Sciatic nerve (tissue), 2 donors: ENCODE measurements at places on chromosomes 4 and X. TPM values are rescaled to one million over a fixed set of nuclear protein-coding genes. Genes with fewer than 3 reads are reported as not detected.

The DCUN1D4 gene
- 88.8 TPM for total RNA-seq

The PNMA5 gene
- total RNA-seq, result not detected

The SLC16A2 gene
- 18.2 TPM for total RNA-seq

The GPR78 gene
- 0.58 TPM for total RNA-seq

The CXorf66 gene
- not detected for total RNA-seq

The CYBB gene
- 39.8 TPM for total RNA-seq

The C1QTNF7 gene
- total RNA-seq, result 3.3 TPM

The GABRG1 gene
- 1.4 TPM for total RNA-seq

The NELFA gene
- total RNA-seq, result 27.2 TPM

- DNase-seq, result no peak
Observed at GRCh38 chr4:15398732-15399131, 29.1 kb upstream of the C1QTNF7 start.

GRCh38 chr4:176762661-176763308, 29.9 kb downstream of the VEGFC start:
- DNase-seq, result no peak

DNA sequence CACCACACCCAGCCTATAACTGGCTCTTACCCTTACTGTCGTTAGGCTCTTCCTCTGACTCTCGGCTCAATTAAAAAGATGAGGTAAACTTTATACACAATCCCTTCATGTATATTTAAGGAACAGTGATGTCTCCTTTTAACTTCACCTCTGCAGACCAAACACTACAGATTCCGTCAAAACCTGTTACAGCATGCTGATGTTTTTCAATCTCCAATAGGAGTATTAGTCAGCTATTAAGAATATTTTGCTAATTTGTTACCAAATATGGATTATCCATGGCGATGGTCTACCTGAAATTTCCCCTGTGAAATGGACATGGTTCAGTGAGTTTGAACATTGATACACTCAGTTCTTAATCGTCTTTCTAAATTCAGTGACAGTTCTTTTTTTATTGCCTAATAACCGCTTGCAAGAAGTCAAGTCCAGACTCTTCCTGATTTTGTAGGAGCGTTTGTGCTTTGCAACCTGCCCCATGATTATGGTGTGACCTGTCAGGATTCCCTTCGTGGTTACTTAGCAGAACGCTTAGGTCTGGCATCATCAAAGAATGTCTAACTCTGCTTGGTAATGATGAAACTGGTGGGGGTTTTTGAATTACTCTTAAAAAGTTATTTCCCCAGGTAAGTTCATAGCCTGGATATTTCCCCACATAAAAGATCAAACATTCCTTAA, 72.2 kb upstream of the STOX2 start:
- no peak for DNase-seq

DNA sequence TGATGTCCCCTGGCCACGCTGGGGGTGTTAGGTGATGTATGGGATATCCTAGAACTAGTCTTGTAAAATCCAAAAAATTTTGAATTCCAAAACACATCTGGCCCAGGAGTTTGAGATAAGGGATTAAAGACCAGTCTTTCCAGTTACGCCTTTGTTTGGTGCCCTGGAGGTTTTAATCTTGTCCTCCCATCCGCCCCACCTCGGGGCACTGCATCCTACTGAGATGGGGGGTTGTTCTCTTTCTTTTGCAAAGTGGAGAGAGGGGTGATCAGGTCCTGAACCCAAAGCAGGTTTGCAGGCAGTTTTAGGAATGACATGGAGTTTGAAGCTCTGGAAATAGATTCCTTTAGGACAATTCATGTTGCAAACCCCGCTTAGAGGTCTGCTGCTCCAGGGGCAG, 1.8 kb downstream of the SUV39H1 start:
- no peak for DNase-seq

GRCh38 chr4:145179281-145179860, 1.0 kb downstream of the OTUD4 start:
- peak; percentile 86 for DNase-seq

DNA sequence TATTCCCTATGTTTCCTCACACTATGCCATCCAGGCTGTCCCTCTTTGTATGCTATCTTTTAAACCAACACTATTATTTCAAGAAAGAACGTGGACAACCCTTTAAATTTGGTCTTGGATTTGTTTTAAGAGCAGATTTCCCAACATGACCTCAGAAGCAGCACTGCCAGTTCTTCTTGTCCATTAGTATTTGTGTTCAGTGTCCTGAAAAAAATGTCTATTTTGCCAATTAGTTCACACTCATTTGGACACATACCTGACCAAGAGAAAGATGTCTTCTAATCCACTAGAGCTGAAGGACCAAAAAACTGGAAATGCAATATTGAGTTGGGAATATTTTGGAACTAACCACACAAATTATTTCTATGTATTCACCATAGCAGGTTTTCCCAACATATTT, 223.2 kb upstream of the CNKSR2 start:
- no peak for DNase-seq

DNA sequence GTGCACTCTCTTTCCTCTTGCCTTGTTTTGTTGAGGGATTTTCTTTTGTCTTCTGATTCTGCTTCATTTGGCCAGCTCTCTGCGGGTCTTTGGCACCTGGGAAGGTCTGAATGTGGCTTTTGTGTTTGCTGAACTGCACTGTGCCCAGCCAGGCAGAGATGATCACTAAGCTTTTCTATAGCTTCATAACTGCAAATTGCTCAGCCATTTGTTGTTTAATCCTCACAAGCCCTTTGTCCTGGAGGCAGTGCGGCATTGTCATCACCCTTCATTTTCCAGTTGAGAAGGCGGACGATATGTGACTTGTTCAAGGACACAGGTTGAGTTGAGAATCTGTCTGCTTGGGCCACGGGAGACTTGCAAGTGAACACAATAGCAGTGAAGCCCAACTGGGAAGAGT, 46.0 kb upstream of the SFRP2 start:
- no peak for DNase-seq

- DNase-seq, result no peak
Observed at GRCh38 chr4:182644683-182645050, 272.5 kb downstream of the DCTD start.

- no peak for DNase-seq
Observed at GRCh38 chr4:88179261-88179660, 20.8 kb upstream of the ABCG2 start.

DNA sequence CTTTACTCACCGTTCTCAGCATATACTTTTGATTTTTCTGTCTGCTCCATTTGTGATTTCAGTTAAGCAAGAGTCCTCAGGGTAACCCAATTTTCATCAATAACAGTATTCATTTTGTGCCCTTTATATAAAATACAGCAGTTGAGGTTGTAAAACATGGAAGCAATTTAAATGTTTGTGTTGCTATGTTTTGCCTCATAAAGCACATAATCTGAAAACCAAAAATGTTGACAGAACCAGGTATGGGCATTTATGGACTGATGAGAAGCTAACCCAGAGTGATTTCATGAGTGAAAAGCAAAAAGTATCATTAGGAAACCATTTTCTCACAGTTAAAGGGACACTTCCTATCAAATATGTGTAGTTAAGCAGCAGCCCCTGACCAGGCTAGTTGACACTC, at the start of gene ASIC5:
TSS of gene ASIC5 (minus strand) at position 101 of the 400 bp plus-strand sequence. CDS start at position 50, 51 bp downstream.
- DNase-seq, result no peak

DNA sequence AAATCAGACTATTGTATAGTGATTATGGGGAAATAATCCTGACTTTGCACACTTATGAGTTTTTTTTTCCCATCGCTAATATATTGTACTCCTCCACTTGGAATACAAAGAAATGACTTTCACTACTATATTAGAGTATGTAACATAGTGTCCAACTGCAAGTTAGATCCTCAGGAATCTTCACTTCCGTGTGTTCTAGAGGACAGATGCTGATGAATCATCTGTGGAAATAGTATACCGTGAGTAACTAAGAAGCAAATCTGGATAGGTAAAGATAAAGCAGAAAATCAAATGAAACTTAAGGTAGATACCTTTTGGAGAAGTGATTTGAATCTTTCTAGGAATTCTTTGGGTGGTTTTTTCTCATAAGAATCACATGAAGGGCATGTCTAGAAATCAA, 8.3 kb downstream of the IL21 start:
- no peak for DNase-seq

DNA sequence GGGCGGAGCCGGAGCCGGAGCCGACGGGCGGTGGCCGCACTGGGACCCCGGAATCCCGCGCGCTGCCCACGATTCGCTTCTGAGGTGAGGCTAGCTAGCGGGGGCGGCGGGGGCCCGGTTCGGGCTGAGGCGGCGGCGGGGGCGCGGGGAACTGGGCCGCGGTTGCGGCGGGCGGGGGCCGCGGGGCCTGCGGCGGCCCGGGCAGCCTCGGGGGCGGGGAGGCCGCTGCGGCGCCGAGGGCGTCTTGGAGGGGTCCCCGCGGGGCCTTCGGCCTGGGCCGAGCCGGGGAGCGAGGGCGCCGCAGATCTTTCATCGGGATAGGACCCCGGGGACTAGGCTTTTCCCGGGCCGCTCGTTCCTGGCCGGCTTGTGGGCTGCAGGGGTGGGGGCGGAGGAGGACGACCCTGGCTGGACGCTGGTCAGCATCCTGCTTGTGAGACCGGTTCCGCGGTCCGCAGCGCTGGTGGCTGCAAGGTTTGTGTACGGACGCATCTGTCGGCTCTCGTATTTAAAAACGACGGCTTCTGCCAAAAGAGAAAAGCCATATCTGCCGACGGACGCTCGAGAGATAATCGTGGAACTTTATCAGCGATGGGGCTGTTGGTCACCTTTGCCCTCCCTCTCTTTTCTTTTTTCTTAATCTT, 419 bp downstream of the ADD1 start:
- DNase-seq, result peak; percentile 75

DNA sequence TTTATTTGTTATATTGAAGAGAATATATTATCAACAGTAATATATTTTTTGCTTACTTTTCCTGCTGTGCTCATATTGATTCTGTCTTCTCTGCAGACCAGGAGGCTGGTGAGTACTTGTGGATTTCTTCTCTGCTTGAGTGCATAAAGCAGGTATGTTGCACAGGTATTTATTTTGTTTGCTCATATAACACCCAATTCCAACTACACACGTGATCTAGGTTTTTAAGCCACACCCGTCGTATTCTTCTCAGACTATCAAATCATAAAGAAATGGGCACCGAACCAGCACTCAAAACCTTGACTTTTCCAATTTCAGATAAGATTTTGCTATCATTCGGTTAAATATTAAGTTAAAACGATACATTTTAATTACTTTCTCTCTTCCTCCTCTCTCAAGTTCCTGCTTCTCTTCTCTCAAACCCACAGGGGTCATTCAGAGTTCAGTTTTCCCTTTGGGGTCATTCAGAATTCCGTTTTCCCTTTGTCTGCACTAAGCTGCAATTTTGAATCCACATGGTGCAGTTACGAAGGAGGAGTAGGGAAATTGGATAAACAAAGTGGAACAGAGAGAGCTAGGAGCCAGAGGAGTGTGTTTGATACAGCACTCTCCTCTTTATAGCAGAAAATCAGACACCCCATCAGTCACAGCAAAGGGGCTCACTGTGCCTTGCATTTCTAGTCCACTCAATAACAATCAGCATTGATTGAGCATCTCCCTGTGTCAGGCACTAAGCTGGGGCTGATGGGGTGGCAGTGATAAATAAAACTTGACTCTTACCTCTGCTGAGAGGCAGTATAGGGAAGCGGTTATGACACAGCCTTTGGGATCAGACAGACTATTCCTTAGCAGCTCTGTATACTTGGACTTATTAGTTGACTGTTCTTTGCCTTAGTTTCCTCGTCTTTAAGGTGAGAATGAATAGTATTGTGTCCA, at the start of gene ADH1C:
TSS of gene ADH1C (minus strand) at position 145 of the 936 bp plus-strand sequence. CDS start at position 74, 71 bp downstream.
- DNase-seq, result no peak

- DNase-seq, result no peak
Observed at GRCh38 chr4:146346276-146346675, 131.9 kb downstream of the REELD1 start.

GRCh38 chr4:141036786-141037185, 96.5 kb downstream of the RNF150 start:
- no peak for DNase-seq

- no peak for DNase-seq
Observed at GRCh38 chr4:114864060-114864459, 249.4 kb downstream of the NDST4 start.

DNA sequence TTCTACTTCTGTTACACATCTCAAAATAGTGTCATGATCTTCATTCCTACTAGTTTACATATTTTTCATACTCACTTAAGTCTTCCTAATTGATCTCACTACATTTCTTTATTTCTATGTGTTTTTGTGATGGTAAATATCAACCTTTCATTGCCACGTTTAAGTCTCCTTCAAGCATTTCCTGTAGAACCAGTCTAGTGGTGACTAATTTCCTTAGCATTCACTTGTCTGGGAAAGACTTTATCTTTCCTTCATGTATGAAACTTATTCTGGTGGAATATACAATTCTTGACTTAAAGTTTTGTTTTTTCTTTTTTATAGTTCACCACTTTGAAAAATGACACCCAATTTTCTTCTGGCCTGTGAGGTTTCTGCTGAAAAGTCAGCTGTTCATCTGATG, 181.4 kb upstream of the NEIL3 start:
- DNase-seq, result no peak

- no peak for DNase-seq
Observed at GRCh38 chrX:10190367-10190766, 33.6 kb downstream of the CLCN4 start.

GRCh38 chr4:106864231-106864630, 171.9 kb downstream of the DKK2 start:
- DNase-seq, result no peak

DNA sequence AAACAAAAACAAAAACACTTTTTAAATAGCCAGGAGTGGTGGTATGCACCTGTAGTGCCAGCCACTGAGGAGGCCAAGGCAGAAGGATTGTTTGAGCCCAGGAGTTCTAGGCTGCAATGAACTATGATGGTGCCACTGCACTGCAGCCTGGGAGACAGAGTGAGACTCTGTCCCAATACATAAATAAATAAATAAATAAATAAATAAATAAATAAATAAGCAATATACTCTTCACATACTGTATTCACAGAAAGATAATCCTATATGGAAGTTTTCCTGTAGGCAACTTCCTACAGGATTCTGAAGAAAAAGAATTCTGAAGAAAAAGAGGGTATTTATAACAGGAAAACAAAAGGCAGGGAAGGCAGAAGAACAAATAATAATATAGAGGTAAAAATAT, 293.3 kb upstream of the GRIA3 start:
- no peak for DNase-seq

DNA sequence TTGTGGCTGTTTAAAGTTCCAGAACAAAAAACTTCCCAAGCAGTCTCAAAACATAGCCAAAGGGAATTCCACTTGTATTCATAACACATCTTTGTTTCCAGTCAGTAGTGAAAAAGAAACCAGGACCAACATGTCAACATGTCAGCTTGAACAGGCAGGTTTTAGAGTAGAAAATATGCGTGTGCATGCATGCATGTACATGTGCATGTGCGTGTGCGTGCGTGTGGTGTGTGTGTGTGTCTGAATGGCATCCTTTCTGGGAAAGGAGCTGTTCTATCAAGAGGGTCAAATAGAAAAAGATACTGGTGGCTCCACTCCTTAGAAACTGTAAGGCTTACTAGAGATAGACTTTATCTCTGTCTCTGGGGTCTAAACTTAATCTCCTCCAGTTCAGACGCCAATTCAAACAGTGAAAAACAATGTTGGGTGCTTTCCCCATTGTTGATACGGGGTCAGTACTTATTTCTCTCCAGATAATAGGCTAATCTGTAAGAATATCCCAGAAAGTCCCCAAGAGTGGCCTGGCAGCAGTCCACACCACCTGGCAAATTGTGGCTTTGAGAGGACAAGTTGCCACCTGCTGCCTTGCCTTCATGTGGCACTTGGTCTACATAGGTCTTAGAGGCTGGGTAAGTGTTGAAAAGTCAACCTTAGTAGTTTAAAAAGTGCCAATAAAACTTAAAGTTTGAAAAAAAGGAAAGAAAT, 110.4 kb downstream of the SCD5 start:
- no peak for DNase-seq
